Hematopoietic multipotent progenitor cell (in vitro differentiated cells): ENCODE measurements at places on chromosomes 3 and 15. TPM values are rescaled to one million over a fixed set of nuclear protein-coding genes. Genes with fewer than 3 reads are reported as not detected.

Gene MESP1
- total RNA-seq: 1.3 TPM

GRCh38 chr3:65597226-65597951 is 441.3 kb downstream of the MAGI1 start:
- no peak for DNase-seq

Gene NANOGP8
- total RNA-seq: 0.27 TPM

Gene ACSBG1
- total RNA-seq: under 0.01 TPM

DNA sequence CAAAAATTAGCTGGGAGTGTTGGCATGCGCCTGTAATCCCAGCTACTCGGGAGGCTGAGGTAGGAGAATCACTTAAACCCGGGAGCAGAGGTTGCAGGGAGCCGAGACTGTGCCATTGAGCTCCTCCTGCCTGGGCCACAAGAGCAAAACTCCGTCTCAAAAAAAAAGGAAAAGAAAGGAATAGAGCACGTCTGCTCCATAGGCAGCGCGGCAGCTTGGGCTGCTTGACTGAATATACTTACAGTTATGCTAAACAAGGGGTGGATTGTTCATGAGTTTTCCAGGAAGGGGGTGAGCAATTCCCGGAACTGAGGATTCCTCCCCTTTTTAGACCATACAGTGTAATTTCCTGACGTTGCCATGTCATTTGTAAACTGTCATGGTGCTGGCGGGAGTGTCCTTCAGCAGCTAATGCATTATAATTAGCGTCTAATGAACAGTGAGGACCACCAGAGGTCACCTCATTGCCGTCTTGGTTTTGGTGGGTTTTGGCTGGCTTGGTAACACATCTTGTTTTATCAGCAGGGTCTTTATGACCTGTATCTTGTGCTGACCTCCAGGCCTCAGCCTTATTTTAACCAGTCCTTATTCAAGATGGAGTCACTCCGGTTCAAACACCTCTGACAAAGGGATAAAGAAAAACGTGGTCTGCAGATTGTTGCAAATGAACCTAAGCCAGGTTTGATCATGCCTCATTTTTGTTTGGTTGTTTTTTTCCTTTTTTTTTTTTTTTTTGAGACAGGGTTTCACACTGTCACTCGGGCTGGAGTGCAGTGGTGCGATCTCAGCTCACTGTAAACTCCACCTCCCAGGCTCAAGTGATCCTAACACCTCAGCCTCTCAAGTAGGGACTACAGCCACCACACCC is 24.9 kb upstream of the SENP5 start:
- no peak for DNase-seq

GRCh38 chr15:39624806-39625205 is 43.9 kb downstream of the THBS1 start:
- peak; percentile 34 for DNase-seq

Gene MRPS22
- 28.8 TPM for total RNA-seq

Gene WWTR1
- 0.54 TPM for total RNA-seq

Gene CHRNA7
- 2.7 TPM for total RNA-seq

Gene GUCA1C
- not detected for total RNA-seq
